Lung (tissue), 17 donors: ENCODE measurements at places on chromosomes 7 and 10. TPM values are rescaled to one million over a fixed set of nuclear protein-coding genes. Genes with fewer than 3 reads are reported as not detected.

DNA sequence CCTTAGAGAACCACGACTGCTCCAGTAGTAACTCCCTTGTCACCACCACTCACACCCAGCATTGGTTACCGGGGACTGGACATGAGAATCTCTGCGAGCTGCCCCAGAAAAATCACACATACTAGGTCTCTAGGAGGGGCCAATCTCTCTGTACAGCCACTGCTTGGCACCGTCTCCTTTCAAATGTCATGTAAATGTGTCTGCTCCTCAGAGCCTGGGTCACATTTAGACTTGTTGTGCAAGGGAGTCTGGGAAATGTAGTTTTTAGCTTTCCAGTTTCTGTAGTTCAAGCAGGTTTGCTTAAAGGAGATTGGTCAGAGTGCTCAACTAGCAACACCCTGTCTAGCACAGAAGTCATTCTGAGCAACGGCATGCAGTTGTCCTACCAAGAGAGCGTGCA is 60.0 kb downstream of the CHN2 start:
- DNase-seq, result no peak

SPDYE6 gene
- 0.10 TPM for polyA plus RNA-seq

FAM131B gene
- 0.29 TPM for polyA plus RNA-seq

UCN3 gene
- 0.17 TPM for polyA plus RNA-seq

UPK3BL1 gene
- polyA plus RNA-seq, result 18.5 TPM
